ENCODE measurements at places on chromosomes 2 and 18. TPM values are rescaled to one million over a fixed set of nuclear protein-coding genes. Genes with fewer than 3 reads are reported as not detected.

GYPC gene
- 5.8 TPM for total RNA-seq

AKAIN1 gene
- total RNA-seq = not detected

GALNT3 gene
- 0.09 TPM for total RNA-seq

METAP1D gene
- 3.7 TPM for total RNA-seq

SLC9A2 gene
- total RNA-seq = under 0.01 TPM

PJVK gene
- 0.66 TPM for total RNA-seq

RPIA gene
- 16.1 TPM for total RNA-seq

CENPA gene
- 5.2 TPM for total RNA-seq

L3MBTL4 gene
- not detected for total RNA-seq

REG1B gene
- not detected for total RNA-seq

RAD51AP2 gene
- total RNA-seq = not detected

ACOXL gene
- total RNA-seq = not detected

SPATA3 gene
- total RNA-seq = not detected

PRSS56 gene
- total RNA-seq = not detected

DSG1 gene
- total RNA-seq = not detected

TNS1 gene
- 27.4 TPM for total RNA-seq

CCDC121 gene
- 1.3 TPM for total RNA-seq

TEX44 gene
- not detected for total RNA-seq

RGPD4 gene
- total RNA-seq = not detected

LYG1 gene
- total RNA-seq = 0.27 TPM

COL4A4 gene
- total RNA-seq = 1.3 TPM

CDH2 gene
- 137 TPM for total RNA-seq

TMEM169 gene
- under 0.01 TPM for total RNA-seq

ANKRD30BL gene
- not detected for total RNA-seq

LCT gene
- not detected for total RNA-seq

OTOS gene
- not detected for total RNA-seq

USP37 gene
- total RNA-seq = 7.7 TPM

AQP12A gene
- total RNA-seq = not detected

SEPTIN10 gene
- 125 TPM for total RNA-seq

CNDP1 gene
- total RNA-seq = not detected

CD302 gene
- total RNA-seq = 6.2 TPM

GAL3ST2 gene
- not detected for total RNA-seq

CD207 gene
- total RNA-seq = under 0.01 TPM

TFCP2L1 gene
- under 0.01 TPM for total RNA-seq

POTEJ gene
- total RNA-seq = 0.09 TPM

KCNJ3 gene
- total RNA-seq = not detected

C1D gene
- 12.1 TPM for total RNA-seq

SP110 gene
- total RNA-seq = 4.0 TPM

CRYBA2 gene
- not detected for total RNA-seq

INHBB gene
- total RNA-seq = 2.4 TPM

Data from endothelial cell of coronary artery (primary cell).